ENCODE measurements at places on chromosomes 12 and 14.
A peak's percentile ranks its signal among the peaks of the same experiment; 100 is the strongest.

- DNase-seq: no peak
Measured at GRCh38 chr12:19998961-19999804, 369.2 kb upstream of the PDE3A start.

- DNase-seq: no peak
Measured at GRCh38 chr12:69904777-69905176, 79.8 kb downstream of the MYRFL start.

GRCh38 chr14:85634205-85634604 lies 104.3 kb downstream of the FLRT2 start:
- no peak for DNase-seq

DNA sequence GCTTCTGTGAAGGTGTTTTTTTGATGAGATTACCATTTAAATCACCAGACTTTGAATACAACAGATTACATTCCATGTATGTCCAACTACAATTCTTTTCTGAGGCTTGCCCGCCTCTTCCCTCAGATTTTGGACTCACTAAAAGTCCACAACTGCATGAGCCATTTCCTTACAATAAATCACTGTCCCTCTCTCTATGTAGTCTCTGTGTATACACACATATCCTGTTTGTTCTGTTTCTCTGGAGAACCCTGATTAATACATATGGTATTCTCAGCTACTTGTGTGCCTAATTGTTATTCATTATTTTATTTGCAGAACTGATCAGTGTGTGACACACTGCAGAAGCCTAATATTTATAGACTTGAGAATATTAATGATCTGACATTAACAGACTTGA lies 2.4 kb upstream of the MIPOL1 start:
- DNase-seq: no peak

- DNase-seq: no peak
Measured at GRCh38 chr12:119432949-119433348, 98.4 kb downstream of the CCDC60 start.

DNA sequence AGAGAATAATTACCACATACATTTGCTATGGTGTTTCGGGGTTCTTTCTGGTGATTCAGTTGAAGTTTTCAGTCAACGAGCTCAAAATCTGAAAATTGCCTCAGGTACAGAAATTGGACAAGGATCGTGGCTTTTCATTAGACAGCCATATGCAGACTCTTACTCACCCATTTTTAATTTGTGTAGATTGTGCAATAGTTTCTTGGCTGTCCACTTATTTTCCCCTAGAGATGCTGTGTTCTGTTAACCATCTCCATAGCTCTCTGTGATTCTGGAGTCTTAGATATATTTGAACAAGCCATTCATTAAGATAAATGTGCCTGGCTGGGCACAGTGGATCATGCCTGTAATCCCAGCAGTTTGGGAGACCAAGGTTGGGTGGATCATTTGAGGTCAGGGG lies 497.1 kb upstream of the RPL10L start:
- no peak for DNase-seq

DNA sequence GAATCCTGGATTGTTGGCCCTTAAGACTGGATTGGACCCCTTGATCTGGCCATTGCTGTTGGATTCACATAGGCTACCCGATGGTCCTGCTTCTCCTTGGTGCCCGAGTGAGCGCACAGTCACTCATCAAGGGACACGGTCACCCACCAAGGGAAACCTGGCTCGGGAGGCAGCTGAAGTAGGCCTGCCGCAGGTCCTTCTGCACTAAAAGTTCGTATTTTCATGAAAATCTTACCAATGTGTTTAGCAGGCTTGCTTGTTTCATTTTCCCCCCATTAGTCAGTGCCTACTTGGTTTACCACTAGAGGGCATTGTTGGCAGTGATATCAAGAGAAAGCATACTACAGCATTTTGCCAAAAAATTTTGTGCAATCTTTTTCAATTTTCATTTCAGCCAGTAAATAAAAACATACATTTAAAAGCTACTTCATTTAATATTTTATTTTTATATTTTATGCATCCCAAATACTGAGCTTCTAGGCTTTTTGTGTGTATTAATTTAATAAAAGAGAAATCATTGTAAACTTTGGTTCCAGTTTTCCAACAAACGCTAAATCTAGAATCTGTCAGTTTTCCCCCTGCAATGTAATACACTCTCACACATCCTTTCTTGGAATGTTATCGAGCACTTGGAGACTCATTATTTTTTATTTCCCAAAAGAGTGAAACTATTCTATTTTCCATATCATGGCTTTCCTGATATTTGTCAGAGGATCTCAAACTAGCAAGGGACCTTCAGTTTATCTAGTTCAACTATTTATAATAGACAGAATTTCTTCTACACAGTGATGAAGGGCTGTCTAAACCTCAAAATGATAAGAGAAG lies 116.7 kb downstream of the LMNTD1 start:
- DNase-seq: peak; percentile 12

DNA sequence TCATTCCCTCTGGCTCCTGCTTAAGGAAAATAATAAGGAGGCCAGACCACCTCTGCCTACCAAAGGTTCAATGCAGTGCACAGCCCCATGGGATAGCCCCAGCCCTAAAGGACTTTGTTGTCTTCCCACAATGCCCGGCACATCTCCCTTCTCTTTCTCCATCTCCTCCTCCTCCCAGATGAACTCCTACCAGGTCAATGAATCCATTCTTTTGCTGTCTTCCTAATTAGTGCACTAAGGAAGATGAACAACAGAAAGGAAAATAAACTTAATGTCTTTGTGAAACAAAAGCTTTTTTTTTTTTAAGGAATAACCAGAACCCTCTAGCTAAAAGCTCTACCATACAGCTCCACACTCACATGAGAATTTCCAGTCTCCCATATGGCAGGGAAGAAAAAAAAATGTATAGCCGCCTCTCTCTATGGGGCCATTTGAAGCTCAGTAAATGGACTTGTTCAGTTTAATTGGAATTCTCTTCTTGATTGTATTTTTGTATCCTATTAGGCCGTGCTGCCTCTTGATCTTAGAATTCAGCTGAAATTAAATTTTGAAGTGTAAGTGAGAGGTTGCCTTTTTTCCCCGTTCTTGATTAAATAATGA lies 41.8 kb upstream of the HSPB8 start:
- DNase-seq: no peak

Data from stimulated activated CD4-positive, alpha-beta T cell treated with anti-CD3 and anti-CD28 coated beads, Interleukin-15, amount 100 ng/mL, for 24 hours (primary cell).